ENCODE measurements at places on chromosomes 11 and 22.

GRCh38 chr22:35215993-35216392, 41.3 kb upstream of the HMGXB4 start:
- DNase-seq, result no peak

DNA sequence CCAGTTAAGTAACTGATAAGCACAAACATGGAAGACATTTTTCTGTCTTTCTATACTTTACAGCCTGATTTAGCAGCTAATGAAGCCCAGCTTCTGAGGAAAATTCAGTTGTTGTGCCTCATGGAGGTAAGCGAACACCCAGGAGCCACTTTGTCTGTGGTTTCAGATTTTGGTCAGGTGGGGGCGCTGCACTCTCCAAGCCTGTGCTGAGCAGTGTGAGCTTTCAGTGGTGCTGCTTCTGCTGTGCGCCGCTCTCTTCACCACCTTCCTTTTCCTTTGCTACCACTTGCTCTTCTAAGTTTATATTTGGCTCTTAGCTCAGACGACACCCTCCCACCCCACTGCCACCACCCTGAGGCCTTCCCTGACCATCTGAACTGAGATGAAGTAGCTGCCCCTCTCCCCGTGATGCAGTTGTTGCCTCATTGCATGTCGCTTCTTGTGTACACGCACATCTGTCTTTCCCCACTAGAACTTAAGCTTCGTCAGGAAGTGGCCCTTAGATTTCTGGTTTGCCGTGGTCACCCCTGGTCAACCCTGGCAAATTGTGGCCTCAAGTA, 14.0 kb downstream of the PSMD13 start:
- peak; percentile 49 for DNase-seq

GRCh38 chr11:8713760-8714454, 31.3 kb downstream of the RPL27A start:
- no peak for DNase-seq

DNA sequence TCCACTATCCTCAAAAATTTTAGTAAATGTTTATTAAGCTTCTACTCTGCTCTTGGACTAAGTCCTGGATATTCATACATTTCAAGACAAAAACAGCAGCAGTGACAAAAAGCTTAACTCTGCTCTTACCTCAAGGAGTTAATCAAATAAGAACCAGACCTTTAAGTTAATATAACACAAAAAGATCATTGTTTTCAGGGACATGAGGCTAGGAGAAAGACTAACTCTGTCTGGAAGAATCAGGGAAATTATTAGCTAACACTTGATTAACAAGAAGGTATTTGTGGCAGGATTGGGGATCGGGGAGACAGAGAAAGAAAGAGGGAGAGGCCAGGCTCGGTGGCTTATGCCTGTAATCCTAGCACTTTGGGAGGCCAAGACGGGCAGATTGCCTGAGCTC, 74.4 kb downstream of the PPP2R1B start:
- no peak for DNase-seq

Data from NCI-H2227 treated with DMSO at 0.1 percent for 48 hours (cell line).